Glutamatergic neuron (in vitro differentiated cells): ENCODE measurements at places on chromosomes 7 and 10. TPM values are rescaled to one million over a fixed set of nuclear protein-coding genes. Genes with fewer than 3 reads are reported as not detected.

GRCh38 chr7:73864981-73865711, 4.2 kb downstream of the TMEM270 start:
- no peak for DNase-seq

Gene ZNF33B
- 37.5 TPM for total RNA-seq

- no peak for DNase-seq
These were observed 136.3 kb downstream of the KCNMA1 start for GRCh38 chr10:77501152-77501845.

Gene LRRC4
- total RNA-seq = 60.0 TPM
